ENCODE measurements at places on chromosomes 5 and 9.

DNA sequence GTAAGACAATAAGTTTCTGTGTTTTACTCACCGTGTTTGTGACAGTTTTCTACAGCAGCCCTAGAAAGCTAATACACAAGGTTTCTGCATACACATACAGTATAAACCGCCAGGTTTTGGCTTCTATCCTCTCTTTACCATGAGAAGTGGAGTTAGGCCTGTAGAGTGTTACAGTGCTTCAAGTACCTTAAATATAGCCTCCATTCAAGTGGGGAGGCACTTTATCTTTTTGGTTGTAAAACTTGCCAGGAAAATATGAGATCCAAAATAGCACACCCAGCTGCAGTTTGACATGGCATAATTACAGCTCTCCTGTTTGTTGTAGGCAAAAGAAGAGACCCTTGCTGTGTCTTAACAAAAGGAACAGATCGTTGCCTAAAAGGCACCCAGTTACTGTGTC, 90.3 kb upstream of the PTPN3 start:
- DNase-seq = no peak

DNA sequence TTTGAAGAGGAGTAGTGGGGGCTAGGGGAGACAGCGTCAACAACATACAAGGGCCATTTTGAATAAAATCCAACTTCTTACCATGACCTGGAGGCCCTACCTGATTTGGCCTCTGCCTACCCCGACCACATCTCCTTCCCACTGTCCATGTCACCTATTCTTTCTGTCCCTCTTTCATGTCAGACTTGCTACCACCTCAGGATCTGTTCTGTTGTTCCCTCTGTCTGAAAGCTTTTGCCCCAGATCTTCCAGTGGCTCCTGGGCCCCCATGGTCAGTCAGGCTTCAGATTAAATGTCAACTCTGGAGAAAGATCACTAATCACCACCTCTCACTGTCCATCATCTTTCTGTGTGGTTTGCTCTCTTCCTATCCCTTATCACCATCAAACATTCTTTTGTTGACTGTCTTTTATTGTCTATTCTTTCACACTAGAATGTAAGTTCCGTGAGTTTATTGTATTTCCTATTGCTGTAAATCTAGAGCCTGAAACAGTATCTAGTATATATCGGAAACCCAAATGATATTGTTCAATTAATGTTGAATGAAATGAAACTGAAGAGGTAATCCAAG, 31.2 kb upstream of the APC start:
- no peak for DNase-seq

GRCh38 chr9:34185778-34186551, 7.1 kb downstream of the UBAP1 start:
- no peak for DNase-seq

GRCh38 chr5:178479261-178479660, 110.9 kb downstream of the COL23A1 start:
- DNase-seq = no peak

DNA sequence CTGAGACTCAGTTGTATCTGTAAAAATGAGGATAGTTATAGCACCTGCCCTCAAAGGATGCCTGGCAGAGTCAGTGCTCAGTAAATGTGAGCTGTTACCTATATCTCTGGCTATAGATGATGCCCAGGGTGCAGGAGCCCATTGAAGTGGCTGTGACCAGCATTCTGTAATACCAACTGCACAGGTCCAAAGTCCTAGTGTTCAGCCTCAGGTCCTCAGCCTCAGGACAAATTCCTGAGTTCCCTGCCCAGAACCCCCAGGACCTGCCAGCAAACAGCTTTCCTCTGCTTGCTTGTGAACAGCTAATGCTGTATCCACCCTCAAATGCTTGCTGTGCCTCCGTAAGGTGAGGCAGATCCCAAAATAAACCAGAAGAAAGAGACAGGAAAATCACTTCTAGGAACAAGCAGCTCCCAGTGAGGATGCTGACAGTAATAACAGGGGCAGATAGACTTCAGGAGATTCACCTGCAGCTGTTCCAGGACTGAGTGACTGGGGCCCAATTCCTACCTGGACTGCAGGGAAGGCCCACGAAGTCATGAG, 80.8 kb downstream of the SIL1 start:
- DNase-seq = no peak

DNA sequence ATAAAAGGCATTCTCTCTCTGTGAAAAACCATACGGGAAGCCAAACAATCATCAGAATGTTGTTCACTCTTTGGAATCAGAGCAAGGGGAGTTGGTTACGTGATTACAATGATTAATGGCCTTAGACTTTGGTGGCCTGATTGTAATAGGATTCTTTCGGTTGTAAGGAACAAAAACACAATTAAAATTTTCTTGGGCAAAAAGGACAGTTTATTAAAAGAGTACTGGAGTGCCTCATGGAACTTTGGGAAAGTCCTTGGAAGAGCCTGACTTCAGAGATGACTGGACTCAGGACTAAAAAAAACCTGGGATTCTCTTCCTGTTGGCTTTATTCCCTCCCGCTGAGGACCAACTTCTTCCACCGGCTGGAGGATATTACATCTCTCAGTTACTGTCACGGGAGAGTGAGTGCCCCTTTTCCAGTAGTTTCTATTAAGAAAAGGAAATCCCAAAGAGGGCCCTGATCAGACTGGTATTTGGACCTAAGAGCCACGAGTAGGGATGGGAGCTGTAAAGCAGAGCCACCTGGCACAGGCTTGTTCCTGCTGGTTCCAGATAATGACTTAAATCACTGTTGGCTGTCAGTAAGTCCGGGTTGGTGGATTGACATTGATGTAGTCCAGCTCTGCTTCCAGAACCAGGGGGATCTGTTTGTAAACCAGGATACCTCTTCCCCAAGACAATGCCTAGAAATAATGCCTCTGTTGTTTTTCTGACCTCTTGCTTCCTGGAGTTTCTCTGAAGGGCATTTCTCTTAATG, 53.9 kb downstream of the CFAP95 start:
- DNase-seq = no peak

- no peak for DNase-seq
These were observed 290.6 kb upstream of the PANK3 start for GRCh38 chr5:168869615-168870227.

DNA sequence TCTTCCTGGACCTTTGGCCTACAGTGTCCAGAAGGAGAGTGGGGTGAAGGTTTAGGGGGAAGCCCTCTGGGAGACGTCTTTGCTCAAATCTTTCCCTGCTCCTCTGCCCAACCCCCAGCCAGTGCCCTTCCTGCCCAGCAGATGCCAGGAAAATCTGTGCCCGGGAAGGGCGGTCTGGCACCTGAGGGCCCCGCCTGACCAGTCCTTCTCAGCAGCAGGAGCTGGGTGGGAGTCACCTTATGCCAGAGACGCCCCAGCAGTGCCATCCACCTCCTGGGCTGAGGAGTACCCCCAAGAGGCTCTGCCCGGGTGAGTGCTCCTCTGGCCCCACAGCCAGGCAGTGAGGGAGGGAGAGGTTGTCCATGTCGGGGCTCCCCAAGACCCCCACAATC, 14.9 kb upstream of the CERCAM start:
- DNase-seq = peak; percentile 47

DNA sequence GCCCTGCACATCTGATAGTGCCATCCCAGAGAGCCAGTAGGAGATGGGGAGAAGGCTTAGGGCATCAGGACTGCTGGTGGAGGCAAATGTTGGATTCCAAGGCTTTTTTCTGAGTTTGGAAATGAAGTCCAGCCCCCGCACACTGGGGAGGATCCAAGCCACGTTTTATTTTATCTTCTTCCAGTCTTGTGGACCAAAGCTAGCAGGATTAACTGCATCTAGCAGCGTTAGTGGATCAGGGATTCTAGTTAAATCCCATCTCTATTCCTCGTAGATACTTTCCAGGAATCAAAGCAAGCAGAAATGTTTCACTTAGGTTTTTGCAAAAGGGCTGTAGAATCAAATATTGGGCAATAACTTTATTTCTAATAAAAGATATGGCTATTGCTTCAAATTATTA, 114.7 kb upstream of the OR13F1 start:
- DNase-seq = no peak

GRCh38 chr5:1522601-1523479, 920 bp downstream of the LPCAT1 start:
- peak; percentile 58 for DNase-seq

DNA sequence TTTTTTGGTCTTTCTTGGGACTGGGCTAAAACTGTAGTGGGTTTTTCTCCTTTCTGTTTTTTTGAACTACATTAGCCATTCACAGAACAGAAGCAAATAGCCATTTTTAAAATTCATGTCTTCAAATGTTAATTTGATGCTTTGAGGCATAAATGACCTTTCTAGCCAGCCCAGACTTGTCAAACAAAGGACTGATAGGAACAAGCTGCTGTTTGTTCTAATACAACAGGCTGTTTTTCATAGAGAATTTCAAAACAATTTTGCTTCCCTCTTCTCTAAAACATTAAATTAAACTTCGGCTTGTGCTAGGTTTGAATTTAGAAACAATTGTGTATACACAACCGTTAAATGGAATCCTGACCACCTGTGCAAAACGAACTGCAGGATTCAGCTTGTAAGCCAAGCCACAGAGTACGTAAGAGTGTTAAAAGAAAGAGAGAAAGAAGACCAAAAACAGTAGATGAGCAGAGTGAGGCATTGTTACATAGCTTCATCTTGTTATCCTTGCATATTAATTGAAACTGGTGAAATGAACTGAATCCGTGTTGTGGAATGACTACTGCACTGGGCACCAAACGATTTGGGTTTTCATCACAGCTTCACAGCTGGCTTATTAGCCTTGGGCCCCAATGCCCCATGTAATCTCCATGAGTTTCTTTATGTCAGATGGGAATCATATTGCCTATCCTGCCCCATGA, 100.0 kb downstream of the ZSWIM6 start:
- DNase-seq = no peak

DNA sequence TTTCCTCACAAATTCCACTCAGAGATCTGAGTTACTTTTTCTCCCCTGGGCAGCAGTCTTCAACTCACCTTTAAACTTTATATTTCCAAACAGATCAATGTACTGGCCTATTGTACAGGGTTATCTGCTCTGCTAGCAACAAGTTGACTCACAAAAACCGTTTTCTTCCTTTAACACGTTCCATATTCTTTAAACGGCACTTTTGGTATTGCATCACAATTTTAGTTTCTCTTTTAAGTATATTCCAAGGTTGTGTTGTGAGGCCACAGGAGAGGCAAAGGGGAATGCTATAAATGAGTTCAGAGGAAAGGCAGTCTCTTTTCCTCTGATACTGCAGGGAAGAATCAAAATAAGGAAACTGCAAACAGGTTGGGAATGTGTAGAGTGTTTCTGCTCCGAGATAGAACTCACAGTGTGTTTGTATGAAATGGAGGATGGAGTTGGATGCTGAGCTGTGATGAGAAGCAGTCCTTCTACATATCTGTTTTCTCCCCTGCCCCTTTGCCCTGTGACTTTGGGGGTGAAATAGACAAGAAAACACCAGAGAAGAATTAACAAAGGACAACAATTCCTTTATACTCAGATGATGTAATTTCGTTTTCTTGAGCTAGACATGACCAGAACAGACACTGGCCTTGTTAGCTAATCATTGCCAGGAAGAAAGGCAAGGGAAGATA, 9.9 kb upstream of the ALDOB start:
- DNase-seq = no peak

GRCh38 chr5:119218830-119219782, 136.7 kb upstream of the TNFAIP8 start:
- no peak for DNase-seq

DNA sequence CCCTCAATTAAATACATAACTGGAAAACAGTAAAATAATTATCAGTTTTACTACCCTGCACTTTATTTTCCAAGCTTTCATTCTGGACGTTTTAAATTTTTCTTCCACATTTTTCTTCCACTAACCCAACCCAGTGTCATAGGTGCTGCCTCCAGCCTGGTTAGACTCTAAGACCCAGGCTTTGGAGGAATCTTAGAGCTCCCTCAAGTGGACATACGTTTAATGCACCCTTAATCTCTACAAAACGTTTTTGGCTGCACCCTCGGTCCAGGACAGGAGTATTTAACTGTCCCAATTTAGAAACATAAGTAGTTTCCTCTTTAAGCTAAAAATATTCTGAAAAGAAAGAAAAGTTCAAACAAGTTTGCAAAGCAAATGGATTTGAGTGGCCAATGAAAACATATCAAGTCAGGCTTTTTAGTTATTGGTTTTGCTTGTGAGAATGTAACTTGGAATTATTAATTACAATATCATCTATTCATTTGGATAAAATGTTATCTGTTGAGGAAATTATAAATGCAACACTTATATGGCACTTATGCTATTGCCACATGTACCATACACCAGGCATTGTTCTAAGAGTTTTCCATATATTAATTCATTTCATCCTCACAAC, 38.9 kb downstream of the CDH6 start:
- no peak for DNase-seq

GRCh38 chr5:125775896-125776295, 647.3 kb upstream of the GRAMD2B start:
- no peak for DNase-seq

Data from ecto neural progenitor cell (in vitro differentiated cells).